A549 (cell line): ENCODE measurements at places on chromosomes 4 and X.

DNA sequence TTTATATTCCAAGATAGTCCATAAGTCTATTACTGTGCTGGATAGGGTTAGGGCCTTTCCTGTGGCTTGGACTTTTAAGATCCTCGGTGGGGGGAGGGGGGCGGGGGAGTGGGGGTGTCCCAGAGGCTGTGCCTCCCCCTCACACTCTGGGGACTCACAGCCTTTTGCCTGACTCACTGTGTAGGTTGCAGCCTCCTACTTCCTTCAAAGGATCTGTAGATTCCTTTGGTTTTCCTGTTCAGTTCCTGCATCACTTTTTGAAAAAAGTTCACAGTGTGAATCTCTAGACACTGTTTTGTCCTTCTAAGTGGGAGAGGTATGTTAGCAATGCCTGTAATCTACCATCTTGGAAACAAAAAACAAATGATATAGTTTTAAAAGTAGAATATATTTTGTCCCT lies 999.9 kb downstream of the GLUD2 start:
- DNase-seq, result no peak

DNA sequence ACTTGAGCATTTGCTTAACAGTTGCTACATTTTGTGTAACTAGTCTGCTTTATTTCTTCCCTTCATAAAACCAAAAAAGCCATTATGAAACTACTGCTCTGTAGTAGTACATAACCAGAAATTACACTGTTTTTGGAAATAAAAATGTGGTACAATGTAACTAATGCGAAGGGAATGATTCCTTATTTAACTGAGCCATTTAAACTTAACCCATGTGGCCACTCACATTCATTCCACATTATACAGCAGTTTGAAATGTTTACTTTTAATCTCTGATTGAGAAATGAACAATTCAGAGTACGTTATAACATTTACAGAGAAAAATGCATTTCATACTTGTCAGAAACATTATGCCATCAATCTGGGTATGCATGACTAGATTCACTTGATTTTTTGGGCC lies 94.2 kb downstream of the NYX start:
- no peak for DNase-seq

DNA sequence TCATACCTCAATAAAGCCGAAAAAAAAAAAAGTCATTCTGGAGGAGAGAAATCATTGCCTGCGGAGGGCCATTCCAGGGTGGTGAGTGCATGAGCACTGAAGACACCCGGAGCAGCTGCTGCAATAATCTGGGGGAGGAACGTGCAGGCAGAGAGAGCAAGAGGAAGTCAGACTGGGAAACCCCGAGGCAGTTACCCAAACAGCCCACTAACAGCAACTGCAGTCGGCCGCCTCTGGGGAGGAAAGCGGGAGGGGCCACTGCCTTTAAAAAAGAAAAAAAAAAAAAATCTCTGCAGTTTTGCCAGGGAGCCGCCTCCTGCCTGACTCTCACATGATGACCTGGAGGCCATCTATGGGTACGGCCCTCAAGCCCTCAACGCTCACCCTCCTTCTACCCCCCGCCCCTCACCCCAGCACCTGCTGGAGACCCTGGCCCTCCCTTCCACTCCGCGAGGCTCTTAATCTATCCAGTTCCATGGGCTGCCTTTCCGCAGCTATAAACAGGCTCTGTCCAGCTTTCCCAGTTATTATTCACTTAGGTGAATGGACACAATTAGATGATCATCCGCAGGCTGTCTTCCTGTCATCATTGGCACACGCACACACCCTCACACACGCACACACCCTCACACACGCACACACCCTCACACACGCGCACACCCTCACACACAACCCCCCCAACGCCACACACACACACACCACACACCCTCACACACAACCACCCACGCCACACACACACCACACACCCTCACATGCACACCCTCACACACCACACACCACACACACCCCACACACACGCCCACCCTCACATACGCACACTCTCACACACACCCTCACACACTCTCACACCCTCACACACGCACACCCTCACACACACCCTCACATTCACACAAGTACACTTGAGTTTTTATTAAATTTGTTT lies 3.4 kb upstream of the AVPR2 start:
- peak; percentile 68 for DNase-seq

DNA sequence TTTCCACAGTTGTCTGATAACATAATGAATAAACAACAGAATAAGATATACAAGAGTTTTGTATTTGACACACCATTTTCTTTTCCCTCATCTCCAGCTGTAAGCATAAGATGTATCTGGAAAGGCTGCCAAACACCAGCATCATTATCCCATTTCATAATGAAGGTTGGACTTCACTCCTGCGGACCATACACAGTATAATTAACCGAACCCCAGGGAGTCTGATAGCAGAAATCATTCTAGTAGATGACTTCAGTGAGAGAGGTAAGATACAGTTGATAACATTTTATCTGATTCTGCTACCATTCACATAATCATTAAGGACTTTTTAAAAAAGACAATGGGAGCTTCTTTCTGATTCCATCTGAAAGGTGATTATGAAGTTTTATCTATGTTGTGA lies 535.2 kb downstream of the GALNTL6 start:
- DNase-seq, result no peak

GRCh38 chrX:26050099-26050498 lies 88.0 kb upstream of the MAGEB18 start:
- no peak for DNase-seq

- DNase-seq, result no peak
Measured at GRCh38 chr4:89837993-89838390, 1.0 kb upstream of the SNCA start.

GRCh38 chr4:71377561-71377960 lies 38.7 kb downstream of the SLC4A4 start:
- peak; percentile 42 for DNase-seq

DNA sequence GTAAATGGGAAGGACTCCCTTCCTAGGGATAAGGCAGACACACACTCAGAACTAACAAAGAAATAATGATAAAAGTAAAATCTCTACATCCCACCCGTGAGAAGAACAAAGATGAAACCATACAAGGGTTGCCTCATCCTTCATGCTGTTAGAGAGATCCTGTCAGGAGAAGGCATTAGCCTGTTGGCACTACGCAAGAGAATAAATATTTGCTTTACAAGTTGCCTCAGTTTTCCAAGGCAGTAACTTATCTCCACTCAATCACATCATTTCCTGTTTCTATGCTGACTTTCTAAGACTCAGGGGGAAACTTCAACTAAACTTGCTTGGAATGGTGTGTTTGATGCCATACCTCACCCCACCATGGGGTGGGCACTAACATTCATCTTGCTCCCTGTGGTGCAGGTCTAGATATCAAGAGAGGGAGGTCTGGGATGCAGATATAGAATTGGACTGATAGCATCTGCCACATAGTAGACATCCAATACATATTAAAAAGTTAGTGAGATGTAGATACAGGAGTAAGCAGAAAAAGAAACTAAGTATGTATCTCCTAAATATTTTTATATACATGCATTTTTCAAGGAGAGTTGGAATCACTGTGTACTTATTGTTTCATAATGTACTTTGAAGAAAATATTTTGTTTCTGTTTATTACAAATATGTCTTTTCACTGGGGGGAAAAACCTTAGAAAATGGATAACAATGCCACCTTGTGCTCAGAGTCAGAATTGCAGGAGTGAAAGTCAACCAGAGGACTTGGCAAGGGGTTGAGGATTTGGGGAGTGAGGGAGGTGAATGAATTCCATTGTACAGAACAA lies 57.2 kb upstream of the BEX4 start:
- DNase-seq, result peak; percentile 23

- DNase-seq, result no peak
Measured at GRCh38 chrX:124395145-124395880, 49.0 kb downstream of the SH2D1A start.

DNA sequence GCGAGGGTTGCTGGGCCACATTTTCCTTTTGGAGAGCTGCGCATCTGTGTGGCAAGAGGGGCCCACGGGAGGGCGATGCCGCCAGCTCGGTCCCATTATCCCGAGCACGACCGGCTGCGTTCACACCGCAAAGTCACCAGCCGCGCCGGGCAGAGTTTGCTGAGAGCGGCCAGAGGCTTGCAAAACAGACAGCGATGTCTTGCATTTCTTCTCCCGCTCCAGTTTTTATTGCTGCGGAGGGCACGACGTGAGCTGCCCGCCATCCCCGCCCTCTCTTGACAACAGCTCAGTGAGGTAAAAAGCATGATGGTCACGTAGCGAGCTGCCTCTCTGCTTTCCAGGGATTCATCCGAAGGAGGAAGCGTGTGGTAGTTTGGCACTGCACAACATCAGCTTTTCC lies 102.1 kb upstream of the TENM3 start:
- DNase-seq, result no peak

- DNase-seq, result no peak
Measured at GRCh38 chrX:154829926-154830442, 4.5 kb downstream of the SMIM9 start.

- no peak for DNase-seq
Measured at GRCh38 chr4:13705521-13706041, 78.1 kb upstream of the BOD1L1 start.

DNA sequence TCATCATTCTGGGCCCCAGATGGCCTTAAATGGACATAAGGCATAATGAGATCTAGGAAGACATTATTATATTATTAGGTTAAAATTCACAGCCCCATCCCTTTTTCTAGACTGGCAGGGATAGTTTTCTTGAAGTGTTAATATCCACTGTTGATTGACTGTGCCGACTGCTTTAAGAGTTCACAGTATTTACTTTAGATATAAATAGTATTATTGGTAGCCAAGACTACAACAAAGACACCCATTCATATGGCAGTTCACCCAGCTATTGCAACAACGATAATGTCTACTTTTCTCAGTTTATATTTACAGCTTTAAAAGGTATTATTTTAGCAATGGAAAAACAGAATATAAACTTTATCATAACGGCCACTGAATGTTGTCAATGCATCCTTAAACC lies 922.2 kb upstream of the POU3F4 start:
- DNase-seq, result no peak

GRCh38 chrX:1466971-1467561 lies 14.4 kb upstream of the ASMTL start:
- DNase-seq, result no peak

DNA sequence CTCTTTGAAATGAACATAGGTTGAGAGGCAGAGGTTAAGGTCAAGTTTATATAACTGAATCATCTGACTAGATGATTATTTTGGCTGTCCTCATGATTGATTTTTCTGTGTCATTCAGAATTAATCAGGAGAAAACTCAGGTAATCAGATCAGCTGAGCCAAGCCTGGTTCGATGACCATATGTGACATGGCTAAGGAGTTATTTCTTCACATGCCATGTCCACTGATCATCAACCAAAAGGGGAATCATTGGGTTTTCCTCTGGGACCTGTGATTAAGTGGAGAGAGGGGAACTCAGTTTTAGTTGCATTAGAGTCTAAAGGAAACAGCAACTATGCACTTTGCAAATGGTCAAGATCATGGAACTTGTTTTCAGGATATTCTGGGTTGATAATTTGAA lies 20.3 kb upstream of the PACRGL start:
- no peak for DNase-seq

DNA sequence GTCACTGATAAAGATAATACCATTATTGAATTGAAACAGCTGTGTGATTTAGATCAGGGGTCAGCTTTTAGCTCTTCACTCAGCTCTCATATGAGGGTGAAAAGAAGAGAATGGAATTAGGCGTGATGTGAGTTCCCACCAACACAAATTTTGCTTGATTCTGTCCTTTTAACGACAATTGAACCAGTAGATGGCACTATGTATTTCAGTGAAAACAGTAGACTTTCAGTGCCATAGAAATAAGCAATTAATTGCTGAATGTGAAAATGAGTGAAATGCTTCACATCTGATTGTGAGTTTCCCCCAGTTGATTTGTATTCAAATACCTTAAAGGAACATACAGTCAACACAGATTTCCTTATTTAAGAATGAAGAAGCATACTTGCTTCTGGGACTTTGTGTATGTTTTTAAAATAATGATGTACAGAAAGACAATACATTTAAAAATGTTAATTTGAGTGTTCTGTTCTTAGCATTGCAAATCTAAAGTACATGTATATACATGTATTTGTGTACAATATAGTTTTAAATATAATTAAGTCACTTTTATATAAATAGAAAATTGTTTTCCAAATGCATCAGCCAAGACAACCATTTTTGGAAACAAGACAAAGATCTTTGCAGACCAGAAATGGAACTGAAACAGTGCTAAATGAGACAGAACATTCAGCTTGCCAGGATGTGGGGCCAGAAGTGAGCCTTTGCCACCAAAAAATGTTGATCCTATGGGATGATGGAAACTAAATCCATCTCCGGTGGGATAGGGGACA lies 178.8 kb downstream of the SNCA start:
- DNase-seq, result no peak
